Kidney (tissue), 22 donors: ENCODE measurements at places on chromosomes 13 and 19. TPM values are rescaled to one million over a fixed set of nuclear protein-coding genes. Genes with fewer than 3 reads are reported as not detected.

The ACP7 gene
- polyA plus RNA-seq, result 0.13 TPM

The JSRP1 gene
- 0.37 TPM for polyA plus RNA-seq

The COL4A1 gene
- 53.0 TPM for polyA plus RNA-seq

The SYCN gene
- not detected for polyA plus RNA-seq
